Coronary artery (tissue), 2 donors: ENCODE measurements at places on chromosomes 3 and 15.

- DNase-seq, result no peak
These were observed 64.2 kb upstream of the TMEM115 start for GRCh38 chr3:50423543-50423942.

GRCh38 chr3:3842356-3842755 is 43.1 kb downstream of the LRRN1 start:
- no peak for DNase-seq

- no peak for DNase-seq
These were observed 130.9 kb downstream of the PGPEP1L start for GRCh38 chr15:98876451-98877369.

DNA sequence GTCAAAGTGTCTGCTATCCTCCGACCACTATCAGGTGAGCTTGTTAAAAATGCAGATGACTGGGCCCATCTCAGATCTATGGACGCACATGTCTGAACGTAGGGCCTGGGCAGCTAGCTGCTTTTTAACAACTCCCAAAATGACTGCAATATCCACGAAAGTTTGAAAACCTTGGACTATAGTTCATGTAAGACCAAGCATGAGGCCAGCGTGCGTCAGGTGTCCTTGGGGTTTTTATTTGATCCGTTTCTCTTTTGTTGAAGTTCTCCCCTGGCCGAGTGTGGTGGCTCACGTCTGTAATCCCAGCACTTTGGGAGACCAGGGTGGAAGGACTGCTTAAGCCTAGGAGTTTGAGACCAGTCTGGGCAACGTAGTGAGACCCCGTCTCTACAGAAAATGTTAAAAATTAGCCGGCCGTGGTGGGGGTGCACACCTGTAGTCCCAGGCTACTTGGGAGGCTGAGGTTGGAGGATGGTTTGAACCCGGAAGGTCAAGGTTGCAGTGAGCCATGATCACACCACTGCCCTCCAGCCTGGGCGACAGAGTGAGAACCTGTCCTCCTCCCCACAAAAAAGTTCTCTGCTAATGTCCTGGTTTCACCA is 9.5 kb downstream of the SLC51A start:
- DNase-seq, result no peak
